SK-N-DZ (cell line): ENCODE measurements at places on chromosomes 12 and 14.

DNA sequence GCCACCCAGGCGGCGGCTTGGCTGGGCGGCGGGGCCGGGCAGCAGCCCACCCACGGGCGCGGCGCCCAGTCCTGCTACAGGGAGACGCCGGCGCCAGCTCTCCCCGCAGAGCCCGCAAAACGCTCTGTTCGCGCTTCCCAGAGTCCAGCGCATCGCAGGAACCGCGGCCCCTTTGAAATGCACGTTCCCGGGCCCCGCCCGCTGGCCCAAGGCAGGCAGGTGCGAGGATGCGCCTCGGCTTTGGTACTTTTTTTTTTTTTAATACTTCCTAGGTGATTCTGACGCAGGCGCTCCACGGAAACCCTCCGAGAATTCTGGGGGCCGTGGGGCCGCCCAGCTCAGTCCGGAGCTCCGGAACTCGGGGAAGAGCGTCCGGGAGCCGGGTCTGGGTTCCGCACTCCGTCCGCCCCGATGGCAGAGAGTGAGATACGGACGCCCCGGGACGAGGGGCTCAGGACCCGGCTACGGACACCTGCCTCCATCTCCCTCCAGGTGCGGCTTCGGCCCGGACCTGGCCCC lies 483 bp downstream of the POC1B start:
- DNase-seq = no peak

GRCh38 chr12:112347581-112347982 lies 34.6 kb downstream of the HECTD4 start:
- no peak for DNase-seq

- no peak for DNase-seq
Measured at GRCh38 chr12:29929295-29929694, 145.6 kb upstream of the TMTC1 start.

DNA sequence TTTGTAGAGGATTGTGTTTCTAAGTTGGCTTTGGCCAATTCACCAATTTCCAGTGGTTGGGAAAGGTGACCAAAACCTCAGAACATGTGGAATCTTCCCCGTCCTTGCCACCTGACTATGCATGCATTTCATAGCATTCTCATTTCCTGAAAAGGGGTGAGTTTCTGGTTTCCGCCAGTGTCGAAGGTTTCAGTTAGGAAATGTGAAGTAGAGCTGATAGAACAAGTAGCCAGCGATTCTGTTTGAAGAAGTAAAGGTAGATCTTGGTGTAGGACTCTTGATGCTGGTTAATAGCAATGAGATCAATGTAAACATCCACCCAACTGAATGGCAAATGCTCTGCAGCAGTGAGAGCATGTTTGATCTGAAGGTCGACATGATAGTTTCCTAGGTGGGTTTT lies 15.9 kb downstream of the SMOC1 start:
- no peak for DNase-seq

GRCh38 chr14:61503167-61503801 lies 181.9 kb downstream of the PRKCH start:
- no peak for DNase-seq

- no peak for DNase-seq
Measured at GRCh38 chr12:98328467-98328866, 186.9 kb upstream of the TMPO start.

DNA sequence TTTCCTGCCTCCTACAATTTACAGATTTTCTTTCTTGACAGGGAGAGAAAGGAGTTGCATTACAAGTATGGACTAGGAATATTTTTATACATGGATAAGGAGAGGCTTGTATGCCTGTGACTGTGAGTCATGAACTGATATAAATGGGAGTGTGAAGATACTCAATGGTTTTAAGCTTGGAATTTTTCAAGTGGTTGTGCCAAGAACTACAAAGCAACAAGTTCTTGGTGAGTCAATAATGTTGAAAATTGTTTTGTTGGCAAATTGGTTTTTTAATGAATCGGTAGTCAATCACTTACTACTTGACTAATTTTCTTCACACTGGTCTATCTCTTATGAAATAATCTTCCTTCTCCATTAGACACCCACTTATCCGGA lies 58.9 kb upstream of the HMGA2 start:
- no peak for DNase-seq

- DNase-seq = no peak
Measured at GRCh38 chr14:34668111-34668510, 38.2 kb upstream of the SNX6 start.

DNA sequence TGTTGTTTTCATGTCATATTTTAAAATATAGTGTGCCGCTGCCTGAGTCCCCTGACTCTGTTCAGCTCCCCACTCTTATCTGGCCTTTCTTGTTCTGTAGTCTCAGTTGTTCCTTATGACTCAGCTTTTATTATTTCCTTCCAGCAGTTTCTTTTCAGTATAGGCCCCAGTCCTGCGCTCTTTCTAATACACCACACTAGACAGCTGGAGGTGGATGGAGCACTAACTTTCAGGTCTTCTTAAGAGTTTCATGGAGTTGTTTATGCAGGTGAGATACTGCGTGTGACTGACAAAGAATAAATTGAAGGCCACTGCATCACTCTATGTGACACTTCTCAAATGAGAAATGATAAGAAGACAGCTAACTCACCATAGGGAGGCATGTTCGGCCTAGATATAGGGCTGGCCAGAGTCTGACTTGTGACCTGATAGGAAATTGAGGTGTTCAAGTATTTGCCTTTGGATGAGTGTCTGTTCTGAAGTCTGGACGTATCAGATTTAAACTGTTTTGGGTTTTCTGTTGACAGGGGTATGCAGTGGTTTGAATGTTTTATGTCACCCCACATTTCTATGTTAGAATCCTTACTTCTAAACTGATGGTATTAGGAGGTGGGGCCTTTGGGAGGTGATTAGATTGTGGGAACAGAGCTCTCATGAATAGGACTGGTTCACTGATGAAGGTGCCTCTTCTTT lies 60.8 kb upstream of the CLMN start:
- DNase-seq = no peak

DNA sequence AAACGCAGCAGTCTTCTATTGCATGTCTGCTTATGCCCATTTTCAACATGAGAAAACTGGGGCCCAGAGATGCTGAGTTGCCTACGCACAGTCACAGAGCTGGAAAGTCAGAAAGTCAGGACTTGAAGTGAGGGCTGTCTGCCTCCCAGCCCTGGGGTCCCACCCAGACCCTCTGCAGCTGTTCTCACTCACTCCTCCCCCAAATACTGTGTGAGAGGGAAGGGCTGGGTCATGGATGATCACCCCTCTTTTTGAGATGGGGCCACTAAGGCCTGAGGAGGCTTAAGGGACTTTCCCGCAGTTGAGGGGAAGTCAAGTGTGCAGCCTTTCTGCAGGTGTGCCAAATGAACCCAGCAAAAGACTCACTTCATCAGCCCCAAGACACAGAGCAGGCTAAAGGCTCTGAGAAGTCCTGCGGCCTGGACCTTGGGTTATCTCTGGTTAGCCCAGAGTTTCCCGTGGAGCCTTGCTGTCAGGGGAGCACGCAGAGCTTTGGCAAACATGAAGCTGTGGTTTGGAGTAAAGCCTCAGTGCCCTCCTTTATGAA lies 18.7 kb downstream of the DTX1 start:
- DNase-seq = no peak

DNA sequence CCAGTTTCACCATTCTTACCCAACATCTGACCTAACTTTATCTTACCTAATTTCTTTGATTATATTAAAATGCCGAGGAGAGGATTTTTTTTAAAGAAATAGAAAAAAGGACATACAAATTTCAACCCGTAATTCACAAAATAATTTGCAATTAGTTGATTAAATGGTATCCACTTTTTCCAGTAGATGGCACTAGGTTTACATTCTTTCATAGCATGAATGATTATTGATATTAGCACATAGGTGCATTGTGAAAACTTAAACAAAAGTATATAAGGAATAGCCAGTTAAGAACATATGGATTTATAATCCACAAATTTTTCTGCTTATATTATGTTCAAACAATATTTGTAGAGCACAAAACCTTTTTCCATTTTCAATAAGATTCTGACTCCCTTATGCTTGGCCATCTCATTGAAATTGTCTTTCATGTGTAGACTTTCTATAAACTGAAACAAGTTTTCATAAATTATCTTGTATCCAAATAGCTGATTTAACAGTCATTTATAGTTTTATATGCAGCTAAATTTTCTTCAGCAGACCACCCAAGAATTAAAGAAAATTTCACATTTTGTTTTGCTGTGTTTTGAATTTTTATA lies 35.3 kb downstream of the MSRB3 start:
- no peak for DNase-seq

DNA sequence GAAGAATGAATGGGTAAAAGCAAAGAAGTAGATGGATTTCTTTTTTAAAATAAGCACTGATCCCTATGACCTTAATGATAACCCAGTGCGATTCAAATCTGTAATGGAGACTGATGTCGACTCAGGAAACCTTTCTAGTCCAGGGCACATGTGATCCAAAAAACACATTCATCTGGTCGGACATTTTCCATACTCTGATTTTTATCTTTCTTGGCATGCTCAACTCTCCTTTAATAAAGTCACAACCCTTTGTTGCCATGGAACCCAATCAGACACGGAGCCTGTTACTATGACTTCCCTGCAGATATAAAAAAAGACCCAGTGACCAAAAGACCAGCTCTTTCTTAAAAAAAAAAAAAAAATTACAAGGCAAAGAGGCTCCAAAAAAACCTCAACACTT lies 27.9 kb downstream of the TMCC3 start:
- DNase-seq = peak; percentile 64
